Cerebellum (tissue), 4 donors: ENCODE measurements at places on chromosomes 1 and 21. TPM values are rescaled to one million over a fixed set of nuclear protein-coding genes. Genes with fewer than 3 reads are reported as not detected.

Gene KCNN3
- 4.2 TPM for total RNA-seq

Gene BEND5
- 17.6 TPM for total RNA-seq

Gene ZBTB18
- 228 TPM for total RNA-seq

Gene SYTL1
- total RNA-seq, result 0.36 TPM

Gene DMBX1
- total RNA-seq, result 0.82 TPM

Gene PRR9
- total RNA-seq, result not detected

Gene TMPRSS3
- 0.09 TPM for total RNA-seq

Gene SPRR5
- not detected for total RNA-seq

Gene BMP8A
- 0.27 TPM for total RNA-seq

Gene IRF2BP2
- 96.2 TPM for total RNA-seq

DNA sequence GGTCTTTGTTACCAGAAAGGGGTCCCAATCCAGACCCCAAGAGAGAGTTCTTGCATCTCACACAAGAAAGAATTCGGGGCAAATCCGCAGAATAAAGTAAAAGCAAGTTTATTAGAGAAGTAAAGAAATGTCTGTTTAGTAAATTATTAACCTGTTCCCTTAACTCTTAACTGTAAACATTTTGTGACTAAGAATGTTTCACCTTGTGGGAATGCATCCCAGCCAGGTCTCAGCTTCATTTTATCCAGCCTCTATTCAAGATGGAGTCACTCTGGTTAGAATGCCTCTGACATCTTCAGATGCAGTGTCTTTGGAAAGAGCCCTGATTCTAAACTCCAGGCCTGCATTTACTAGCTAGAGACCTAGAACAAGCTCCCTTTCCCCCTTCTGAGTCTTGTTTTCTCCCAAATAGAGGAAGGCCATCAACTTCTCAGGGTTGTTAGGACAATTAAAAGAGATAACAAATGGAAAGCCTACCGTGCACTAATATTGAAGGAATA lies 4.5 kb upstream of the FABP3 start:
- no peak for DNase-seq

DNA sequence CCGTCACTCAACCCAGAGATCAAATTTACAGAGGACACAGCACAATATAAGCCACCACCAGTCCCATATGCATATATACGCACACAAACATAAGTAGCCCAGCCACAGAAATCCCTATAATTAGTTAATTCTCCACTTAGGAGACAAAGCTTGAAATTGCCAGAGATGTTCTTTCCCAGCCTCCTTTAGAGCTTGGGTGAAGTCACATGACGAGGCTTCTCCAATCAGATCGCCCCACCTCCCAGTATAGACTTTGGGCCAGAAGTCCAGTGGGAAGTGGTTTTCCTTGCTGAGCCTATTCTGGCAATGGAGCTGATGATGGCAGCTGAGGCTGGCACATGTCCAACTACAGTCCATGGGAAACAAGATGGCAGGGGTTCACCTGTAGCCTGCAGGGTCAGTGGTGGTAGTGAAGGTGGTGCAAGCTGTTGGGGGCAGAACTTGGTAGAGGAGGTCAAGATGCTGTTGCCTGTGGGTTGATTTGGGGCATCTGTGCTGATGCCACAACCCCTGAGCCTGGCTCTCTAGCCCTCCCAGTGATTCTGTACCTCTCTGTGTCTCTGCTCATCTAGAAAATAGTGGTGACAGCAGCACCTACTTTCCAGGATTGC lies 535.9 kb downstream of the MATN1 start:
- no peak for DNase-seq

- DNase-seq, result no peak
Observed at GRCh38 chr1:220013497-220013896, 32.8 kb downstream of the EPRS1 start.

- no peak for DNase-seq
Observed at GRCh38 chr1:25550155-25550506, 6.7 kb downstream of the LDLRAP1 start.

GRCh38 chr1:42944246-42944928 lies 14.3 kb downstream of the SLC2A1 start:
- no peak for DNase-seq

DNA sequence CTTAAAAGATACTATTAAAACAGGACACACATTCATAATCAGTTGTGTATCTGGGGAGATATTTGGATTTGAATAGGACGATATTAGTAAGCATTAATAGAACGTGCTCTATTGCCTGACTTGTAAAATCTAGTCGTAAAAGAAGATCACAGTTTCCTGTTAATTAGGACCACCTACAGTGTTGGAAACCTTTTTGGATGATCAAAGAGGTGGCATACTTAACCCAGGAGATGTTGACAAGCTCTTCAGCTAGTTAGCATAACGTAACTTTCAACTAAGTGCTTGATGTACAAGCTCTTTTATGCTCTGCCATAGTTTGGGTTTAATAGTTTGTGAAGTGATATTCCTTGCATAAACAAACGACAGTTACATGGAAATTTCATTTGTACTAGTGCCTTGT lies 293.3 kb upstream of the NR5A2 start:
- DNase-seq, result no peak

- no peak for DNase-seq
Observed at GRCh38 chr1:157119448-157119847, 18.7 kb downstream of the ETV3 start.

DNA sequence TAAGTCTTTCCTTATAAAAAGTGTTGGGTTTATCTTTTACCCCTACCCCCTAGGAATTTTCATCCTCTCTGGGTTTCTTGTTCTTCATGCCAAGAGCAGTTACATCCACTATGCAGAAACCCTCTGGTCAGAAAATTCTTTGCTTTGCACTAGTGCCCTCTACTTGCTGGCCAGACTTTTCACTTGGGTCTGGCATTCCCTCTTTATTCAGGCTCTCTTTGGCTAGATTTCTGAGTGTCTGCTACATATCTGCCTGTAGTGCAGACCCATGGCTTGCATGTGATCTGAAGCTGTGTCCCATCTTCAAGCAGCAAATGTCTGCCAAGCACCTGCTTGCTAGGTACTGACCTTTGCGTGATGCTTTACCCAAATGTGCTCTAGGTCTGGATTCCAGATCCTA lies 237.0 kb downstream of the GPATCH2 start:
- DNase-seq, result no peak

GRCh38 chr1:1250786-1251284 lies 4.3 kb upstream of the C1QTNF12 start:
- no peak for DNase-seq

DNA sequence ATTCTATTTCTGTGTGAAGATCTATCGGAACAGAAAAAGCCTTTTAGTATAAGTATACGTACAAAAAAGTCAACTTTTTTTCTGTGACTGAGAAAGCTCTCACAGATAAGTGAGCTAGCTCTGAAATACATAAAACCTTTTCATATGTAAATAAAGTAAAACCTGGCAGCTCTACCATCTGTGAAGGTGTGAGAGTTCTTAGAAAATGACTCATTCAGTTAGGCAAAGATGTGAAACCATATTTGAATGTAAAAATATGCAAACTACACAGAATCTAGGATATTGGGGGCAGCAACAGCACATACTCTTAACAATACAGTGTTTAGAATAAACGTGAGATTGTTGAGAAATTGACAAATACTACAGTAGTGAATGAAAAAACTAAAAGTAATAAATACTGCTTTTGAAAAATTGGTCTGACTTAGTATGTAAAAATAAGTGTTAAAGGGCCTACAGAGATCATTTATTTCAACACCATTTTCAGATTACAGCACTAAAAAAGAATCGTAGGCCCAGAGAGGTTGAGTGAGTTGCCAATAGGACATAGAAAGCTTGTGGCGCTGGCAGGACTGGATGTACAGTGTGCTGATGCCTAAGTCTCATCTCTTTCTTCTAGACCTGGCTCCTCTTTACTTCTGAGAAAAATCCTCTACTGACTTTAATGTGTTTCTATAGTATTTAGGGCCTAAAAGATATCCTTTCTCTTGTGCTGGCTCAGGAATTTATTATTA lies 19.8 kb downstream of the ATP6V1G3 start:
- DNase-seq, result no peak

- no peak for DNase-seq
Observed at GRCh38 chr1:55981010-55981650, 598.2 kb downstream of the PLPP3 start.

GRCh38 chr1:96515925-96516324 lies 205.7 kb upstream of the PTBP2 start:
- no peak for DNase-seq

- no peak for DNase-seq
Observed at GRCh38 chr1:77762072-77762476, 2.4 kb upstream of the USP33 start.

DNA sequence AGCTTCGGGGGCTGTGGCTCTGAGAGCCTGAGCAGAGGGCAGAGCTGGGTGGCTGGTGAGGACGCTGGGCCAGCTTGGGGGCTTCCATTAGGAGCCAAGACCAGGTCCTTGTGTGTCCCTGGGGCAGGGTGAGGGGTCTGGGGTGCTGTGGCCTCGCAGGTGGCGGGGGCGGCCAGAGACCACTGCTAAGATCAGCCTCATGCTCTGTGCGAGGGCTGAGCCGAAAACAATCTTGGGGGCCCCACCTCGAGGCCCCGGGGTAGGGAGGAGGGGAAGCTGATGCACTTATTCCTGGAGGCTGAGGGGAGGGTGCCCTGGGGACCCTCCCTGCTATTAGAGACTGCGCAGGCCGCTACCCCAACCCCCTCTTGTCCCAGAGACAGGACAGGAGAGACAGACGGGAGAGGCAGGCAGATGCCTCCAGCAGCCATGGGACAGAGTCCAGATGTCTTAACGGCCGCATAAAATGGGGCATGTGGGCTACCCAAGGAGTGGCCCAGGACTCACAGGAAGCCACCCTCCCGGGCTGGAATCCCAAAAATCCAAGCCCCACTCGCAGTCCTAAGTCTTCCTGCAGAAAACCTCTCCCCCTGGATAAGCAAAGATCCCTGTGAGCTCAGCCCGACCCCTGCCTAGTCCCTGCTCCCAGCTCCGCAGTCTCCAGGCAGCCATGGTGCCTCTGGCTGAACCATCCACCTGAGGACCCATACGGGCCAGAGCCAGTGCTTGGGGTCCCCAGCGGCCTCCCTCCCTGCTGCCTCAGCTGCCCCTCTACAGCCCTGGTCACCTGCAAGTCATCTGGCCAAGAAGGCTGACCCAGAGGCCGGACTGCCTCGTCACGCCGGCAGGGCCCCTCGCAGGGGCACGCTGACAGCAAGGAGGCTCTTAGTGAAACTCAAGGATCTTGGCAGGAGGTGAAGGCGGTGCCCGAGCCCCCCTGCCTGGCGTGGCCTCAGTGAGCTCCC lies 43.6 kb upstream of the COL18A1 start:
- no peak for DNase-seq

GRCh38 chr1:67645495-67646144 lies 39.4 kb upstream of the GADD45A start:
- no peak for DNase-seq

DNA sequence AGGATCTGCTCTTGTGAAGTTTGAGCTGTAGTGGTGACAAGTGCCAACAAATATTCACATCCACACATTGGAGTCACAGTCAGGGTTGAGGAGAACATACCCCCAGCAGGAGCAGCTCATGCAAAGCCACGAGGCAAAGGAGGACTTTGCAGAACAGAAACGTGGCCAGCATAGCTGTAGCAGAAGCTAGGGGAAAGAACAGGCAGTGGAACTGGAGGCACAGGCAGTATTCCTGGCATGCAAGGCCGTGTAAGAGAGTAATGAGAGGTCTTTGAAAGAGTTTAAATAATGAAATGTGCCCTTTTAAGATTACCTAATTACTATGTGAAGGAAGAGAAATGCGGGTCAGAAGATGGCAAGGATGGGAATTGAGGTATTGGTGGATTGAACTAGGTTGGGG lies 40.9 kb upstream of the IKBKE start:
- DNase-seq, result no peak

GRCh38 chr21:45179568-45180245 lies 105.3 kb downstream of the ADARB1 start:
- DNase-seq, result no peak
